ENCODE measurements at places on chromosomes 2 and 18.

DNA sequence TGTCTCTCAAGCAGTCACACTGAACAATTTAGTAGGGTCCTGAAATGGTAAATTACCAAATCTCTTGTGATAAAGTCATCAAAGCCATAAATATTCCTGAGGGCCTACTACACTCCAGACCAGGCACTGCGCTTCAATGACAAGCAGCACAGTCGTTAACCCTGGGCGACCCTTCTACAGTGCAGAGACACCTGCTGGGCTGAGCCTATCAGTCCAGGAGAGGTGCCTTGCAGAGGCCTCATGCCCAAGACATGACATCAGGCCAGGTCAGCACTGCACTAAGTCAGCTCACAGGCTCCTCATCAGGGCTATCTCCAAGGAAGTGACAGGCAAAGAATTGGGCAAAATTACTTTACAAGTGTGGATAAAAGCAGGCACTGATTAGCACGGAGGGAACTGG, 166.4 kb upstream of the EPB41L3 start:
- DNase-seq: no peak

GRCh38 chr18:24988253-24988840, 363.6 kb downstream of the ZNF521 start:
- no peak for DNase-seq

- DNase-seq: no peak
Measured at GRCh38 chr2:41962922-41963622, 84.7 kb upstream of the PKDCC start.

GRCh38 chr2:20660506-20661420, 6.2 kb upstream of the GDF7 start:
- no peak for DNase-seq

- DNase-seq: no peak
Measured at GRCh38 chr18:2874765-2875164, 28.0 kb downstream of the EMILIN2 start.

GRCh38 chr18:12608301-12608700, 49.6 kb downstream of the SPIRE1 start:
- no peak for DNase-seq

- DNase-seq: no peak
Measured at GRCh38 chr2:109123586-109124201, 5.3 kb upstream of the SH3RF3 start.

- DNase-seq: no peak
Measured at GRCh38 chr2:99640635-99641151, 150.9 kb upstream of the REV1 start.

DNA sequence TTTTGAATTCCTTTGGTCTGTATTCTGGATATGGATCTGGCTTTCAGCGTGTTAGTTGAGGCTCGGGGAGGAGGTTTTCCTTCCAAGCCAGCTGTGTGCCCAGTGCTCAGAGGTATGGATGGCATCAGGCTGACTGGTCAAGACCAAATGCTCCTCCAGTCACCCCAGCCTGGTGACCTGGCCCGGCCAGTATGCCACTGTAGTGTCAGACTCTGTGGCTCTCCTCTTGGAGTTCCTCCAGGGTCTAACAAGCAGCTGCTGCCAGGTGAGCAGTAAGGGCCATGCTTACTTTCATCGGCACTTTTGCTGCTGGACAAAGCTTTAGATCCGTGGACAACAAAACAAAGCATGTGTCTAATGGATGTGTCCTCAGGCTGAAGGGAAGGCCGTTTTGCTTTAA, 44.1 kb downstream of the CABLES1 start:
- no peak for DNase-seq

DNA sequence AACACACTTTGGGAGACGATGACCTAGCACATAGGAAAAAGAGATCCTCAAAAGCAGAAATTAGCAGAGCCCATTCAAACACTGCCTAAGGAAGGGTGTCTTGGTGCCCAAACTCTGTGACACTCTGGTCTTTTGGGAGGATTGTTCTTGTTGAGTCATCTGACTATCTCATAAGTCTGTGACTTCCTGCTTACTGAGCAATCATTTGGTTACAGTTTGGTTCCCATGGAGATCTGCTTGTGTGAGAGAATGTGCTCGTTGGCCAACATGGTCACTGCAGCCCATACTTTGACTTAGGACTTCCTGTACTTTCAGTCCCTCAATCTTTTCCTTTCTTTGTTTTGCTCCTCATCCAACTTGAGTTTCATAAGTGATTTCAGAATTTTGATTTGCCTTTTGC, 602.9 kb downstream of the NYAP2 start:
- DNase-seq: no peak
